ENCODE measurements at places on chromosomes 1 and 21.

DNA sequence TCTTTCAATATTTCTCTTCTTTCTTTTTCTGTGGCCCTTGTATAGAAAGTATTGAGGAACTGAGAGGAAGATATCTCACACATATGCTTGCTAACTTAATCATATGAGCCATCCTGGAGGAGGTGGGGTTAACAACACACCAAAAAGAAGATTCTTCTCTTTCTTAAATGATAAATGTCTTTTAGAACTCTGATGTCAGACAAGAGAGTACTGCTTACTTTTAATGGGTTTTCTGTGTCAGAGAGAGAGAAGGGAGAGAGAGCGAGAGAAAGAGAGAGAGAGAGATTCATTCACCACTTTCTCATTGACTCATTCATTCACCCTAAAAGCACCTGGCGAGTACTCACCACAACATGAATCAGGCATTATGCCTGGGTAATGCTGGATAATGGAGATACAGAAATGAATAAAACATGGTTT is 250.3 kb upstream of the SGIP1 start:
- DNase-seq: no peak

- no peak for DNase-seq
These were observed 27.8 kb upstream of the TIAM1 start for GRCh38 chr21:31371715-31372470.

GRCh38 chr1:1943834-1944570 is 24.9 kb upstream of the TMEM52 start:
- DNase-seq: no peak

DNA sequence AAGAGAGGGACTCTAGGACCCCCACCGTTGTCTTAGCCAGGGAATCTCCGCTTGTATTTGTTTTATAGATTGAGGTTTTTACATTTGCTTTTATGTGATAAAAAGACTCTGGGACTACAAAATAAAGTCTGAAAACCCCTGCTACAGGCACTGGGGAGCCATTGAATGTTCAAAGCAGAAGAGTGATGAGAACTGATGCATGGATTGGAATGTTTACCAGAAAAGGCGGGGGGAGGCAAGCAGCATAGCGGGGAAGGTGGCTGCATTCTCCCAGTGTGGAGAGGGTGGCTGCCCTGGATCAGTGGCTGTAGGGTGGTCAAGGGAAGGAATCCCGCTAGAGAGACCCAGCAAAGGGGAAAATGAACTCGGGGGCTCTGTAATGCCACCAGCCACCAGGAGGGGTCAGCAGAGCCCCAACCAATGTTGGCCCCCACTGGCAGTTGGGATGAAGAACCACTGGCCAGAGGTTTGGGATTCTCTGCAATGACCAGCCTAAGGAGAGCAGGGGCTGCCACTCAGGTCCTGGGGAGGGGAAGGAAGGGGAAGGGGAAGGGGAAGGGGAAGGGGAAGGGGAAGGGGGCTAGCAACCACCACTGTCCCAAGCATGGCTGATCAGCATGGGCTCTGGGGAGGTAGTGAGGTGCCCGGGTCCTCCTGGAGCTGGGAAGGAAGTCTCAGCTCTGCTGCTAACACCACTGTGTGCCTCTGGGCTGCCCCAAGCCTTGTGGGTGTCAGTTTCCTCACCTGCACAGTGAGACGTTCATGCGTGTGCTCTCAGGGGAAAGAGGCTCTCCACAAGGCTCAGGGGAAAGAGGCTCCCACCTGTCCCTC is 19.2 kb upstream of the PEF1 start:
- DNase-seq: no peak

GRCh38 chr1:109485001-109485400 is 1.3 kb downstream of the ATXN7L2 start:
- no peak for DNase-seq

DNA sequence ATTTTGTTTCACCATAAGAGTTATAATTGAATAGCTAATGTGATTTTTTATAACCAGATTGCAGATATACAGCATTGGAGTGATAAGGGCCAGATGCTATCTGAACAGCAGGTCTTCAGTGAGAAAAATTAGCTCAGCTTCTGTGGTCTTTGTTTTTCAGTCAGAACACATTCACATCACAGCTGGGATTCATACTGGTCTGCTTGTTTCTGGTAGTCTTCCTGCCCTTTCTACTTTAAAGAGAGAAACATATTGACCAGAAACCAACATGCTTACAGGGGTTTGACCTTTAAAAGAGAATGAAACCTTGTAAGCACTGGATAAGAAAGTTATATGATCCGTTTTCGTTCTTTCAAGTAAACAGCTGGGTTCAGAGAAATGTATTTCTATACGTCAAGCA is 213.7 kb upstream of the TMPRSS15 start:
- no peak for DNase-seq

DNA sequence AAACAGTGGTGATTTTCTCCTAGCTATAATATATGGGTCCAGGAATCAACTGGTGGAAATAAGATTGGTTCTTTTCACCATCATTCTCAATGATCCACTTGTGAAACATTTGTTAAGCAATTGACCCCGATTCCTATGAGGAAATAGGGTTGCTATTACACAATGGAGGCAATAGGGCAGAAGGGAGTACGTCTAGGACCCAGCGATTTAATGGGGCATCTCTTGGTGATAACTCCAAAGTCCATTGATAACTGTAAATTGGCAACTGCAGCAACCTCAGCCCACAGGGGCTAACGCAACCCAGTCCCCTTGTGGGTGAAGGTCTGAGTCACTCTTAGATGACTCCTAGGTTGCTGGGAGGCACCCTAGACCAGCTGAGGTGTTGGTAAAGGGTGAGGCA is 62.5 kb upstream of the BARHL2 start:
- no peak for DNase-seq

GRCh38 chr1:22652881-22653316 is at the start of gene C1QB:
Gene C1QB (plus strand): TSS chr1:22653236. CDS start chr1:22659463, 6,227 bp downstream.
- DNase-seq: no peak

DNA sequence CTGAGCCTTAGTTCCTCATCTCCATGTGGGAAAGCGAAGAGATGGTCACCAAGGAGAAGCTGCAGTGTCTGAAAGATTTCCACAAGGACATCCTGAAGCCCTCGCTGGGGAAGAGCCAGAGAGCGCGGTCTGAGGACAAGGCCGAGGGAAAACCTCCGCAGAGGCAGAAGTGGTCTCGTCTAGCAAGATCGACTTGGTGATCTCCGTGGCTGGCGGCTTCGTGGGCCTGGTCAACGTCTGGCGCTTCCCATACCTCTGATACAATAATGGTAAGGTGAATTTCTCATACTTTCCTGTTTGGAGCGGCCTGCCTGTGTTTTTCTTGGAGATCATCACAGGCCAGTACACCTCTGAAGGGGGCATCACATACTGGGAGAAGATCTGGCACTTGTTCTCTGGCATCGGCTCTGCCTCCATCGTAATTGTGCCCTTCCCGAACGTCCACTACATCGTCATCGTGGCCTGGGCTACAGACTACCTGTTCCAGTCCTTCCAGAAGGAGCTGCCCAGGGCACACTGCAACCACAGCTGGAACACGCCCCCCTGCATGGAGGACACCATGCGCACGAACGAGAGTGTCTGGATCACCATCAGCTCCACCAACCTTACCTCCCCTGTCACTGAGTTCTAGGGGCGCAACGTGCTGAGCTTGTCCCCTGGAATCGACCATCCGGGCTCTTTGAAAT is 841.1 kb upstream of the TMPRSS15 start:
- no peak for DNase-seq

GRCh38 chr1:81542196-81542595 is 258.5 kb upstream of the ADGRL2 start:
- no peak for DNase-seq

DNA sequence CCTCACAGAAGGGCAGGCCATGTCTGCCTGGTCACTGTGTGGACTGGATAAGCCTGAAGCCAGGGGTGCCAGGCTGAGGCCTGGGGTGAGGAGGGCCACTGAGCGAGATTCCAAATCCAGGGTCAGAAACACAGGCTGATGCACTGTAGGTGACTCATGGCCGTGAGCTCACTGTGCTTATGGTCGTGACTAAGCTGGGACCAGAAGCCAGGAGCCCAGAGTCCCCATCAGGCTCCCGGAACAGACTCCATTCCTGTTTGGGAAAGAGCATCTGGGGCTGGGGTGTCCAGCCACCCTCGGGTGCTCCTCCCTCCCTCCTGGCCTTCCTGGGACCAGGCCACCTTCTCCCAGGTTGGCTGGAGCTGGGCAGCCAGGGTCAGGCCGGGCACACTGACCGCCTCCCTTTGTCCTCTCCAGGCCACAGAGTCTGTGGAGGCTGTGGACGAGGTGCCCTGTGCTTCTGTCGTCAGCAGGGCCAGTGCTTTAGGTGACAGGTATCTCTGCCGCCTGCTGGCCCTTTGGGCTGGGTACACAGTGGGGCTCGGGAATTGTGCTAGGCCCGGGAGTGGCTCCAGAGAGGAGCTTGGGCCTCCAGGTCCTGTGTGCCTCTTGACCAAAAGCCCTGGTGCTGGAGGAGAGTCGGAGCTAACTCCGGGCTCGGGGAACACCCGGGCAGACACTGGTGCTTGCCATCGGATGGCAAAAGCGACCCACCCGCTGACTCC is 36.7 kb downstream of the AJAP1 start:
- no peak for DNase-seq

GRCh38 chr1:154353460-154353904 is 28.2 kb downstream of the ATP8B2 start:
- DNase-seq: no peak

- DNase-seq: no peak
These were observed 14.7 kb downstream of the PKN2 start for GRCh38 chr1:88698764-88699163.

DNA sequence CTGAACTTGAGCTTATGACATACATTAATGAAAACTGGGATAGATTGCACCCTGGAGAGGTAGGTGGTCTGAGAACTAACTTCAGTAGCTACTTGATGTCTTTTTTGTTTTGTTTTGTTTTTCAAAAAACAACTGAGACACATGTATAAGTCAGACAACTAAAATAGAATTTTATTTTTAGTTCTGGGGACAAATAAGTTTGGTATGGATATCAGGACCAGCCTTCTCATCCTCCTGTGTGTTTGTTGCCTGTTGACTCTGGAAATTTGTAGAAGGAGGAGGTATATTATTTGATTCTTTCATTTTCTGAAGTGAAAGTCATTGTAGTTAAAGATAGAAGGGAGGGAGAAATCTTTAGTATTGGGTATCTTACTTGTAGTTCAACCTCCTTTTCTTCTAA is 41.5 kb downstream of the MTF2 start:
- DNase-seq: no peak

DNA sequence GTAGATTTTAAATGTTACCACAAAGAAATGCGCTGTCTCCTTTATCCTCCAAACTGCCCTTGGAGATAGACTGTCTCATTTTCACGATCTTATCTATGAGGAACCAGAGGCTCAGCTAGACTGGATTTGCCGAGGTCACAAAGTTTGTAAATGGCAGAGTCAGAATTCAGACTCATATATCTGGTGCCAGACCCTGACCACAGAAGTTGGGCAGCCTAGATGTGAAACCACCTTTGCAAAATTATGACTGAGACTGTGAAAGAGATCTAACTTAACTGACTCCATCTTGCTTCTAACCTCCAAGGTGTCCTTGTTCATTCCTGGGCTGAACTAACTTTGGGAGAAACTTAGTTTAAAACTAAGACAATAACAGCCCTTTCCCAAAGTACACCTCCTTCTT is 14.1 kb downstream of the CNR2 start:
- no peak for DNase-seq

DNA sequence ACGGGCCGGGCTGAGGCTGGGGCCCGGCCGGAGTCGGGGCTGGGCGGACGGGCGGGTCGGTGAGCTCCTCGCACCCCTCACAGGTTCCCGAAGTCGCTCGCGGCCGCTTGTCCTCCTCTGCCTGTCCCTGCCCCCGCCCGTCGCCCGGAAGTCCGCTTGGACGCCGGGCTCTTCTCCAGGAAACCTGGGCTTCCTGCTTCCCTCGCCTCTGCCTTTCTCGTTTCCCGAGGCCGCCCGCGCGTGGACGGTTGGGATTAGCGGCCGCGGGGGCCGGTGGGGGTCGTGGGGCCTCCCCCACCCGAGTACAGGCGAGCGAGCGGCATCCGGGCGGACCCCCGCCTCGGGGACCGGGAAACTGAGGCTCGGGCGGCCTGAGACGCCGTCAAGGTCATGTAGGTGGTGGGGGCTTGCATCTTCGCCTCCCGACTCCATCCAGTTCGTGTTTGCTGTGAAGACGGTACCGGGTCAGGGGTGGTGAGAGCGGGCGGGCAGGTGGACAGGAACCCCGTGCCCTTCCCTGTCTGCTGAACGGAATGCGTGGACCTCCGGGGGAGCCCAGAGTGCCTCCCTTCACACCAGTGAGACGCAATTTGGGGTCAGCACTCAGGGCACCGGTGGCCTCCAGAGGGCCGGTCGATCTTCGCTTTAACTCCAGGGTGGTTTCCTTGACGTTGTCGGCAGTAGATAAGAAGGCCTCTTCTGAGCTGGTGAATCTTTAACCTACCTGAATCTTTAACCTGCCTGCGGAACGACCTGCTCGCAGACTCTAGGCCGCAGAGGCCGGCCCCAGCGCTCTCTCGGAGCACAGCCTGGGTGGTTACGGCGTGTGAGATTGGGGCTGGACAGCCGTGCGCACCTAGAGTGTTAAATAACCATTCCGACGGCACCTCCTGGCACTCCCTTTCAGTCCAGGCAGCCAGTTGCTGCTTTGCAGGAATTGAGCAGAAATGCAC is 686 bp downstream of the ARF1 start:
- no peak for DNase-seq

DNA sequence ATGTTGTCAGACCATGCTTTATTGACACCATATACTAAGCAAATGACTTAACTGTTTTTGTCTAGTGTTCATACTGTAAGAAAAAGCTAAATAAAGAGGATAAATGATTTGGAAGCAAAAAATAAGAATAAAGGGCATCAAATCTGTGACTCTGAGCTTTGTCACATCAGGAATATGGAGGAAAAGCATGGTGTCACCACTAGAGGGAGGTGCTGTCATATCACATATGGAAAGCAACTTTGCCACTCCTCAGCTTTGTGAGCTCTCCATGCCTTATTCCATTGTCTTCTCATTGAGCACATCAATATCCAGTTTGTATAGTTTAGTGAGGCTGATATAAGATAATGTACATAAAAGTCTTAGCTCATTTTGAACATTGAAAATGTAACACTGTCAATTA is 20.8 kb upstream of the GBP1 start:
- no peak for DNase-seq

DNA sequence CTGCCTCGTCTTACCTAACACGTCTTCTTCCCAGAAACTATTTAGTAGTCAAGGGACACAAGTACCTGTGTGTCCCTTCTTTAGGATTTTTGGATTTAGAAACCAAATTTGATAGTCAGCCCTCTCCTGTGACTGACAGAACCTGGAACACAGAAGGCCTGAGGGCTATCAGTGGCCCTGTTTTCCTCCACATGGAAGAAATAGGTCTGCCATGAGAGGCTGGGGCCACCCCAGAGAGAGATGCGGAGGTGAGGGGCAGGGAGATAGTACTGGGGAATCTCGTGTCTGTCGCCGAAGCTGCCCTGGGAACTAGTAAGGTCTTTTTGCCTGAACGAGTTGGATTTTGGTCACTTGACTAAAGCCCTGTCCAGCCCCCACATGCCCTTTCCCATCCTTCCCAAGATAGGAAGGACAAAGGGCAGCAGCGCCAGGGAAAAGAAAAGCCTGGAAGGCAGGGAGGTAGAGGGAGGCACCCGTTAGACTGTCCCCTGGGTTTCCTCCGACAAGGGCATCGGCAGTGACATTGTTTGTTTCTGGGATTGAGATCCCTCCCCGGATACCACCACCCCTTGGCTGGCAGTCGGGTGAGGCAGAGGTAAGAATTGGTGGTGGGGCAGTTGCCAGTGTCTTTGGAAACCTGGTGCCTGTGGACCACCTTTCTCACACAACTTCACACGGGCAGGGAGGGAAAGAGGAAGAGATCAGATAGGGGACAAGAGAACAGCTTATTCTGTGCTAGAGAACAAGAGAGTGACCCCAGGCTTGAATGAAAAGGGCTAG is 19.8 kb downstream of the SMIM12 start:
- no peak for DNase-seq
